Occipital lobe (tissue), 3 donors: ENCODE measurements at places on chromosomes 5 and 9.

DNA sequence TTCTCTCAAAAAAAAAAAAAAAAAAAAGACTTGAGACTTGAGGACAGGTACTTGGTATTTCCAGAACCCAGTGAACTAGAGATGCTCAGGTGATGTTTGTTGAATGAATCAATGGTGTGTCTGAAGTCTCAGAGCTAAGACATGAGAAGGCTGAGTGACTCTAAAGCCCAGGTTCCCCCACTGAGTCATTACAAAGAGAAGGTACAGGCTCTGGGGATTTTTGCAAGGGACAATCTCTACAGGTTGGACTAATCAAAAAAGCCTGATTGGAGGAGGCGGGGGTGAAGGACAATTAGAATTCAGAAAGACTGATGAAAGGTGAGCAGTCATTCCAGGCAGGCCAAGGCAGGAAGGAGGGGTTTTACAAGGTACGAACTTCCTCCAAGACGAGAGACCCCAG lies 8.2 kb upstream of the FABP6 start:
- no peak for DNase-seq

DNA sequence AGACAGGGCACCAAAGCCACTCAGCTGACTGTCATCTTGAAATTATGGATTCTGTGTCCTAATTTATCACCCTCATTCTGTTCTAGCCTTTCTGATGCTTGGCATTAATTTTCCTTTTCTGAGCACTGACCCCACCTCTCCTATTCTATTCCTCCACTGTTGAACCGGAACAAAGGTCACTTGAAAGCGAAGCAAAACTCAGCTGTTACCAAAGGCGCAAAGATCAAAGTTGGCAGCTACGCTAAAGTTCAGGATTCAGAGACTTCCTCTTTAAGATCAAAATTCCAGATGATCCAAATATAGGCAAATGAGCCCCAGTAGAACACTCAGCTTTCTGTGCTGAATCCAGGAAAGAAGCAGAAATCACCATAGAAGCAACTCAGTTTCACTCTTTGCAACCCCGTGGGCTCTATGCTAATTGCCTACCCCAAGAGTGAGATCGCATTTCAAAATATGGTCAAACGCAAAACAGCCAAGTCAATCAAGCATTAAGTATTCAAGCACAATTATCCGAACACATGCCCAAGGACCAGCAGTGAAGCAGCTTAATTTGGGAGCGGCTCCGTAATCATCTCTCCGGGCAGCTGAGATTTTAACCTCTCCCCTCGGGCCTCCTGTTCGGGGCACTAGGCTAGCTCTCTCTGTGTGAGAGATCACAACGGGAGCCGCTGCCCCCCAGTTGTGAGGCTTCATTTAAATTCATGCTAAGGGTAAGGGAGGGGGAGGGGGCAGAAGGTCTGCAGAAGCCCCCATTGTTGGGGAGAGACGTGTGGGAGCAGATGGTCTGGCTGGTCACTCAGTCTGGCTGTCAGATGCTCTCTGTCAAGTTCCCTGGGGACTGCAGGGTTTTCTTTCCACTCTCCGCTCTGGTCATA lies 288.6 kb downstream of the ELAVL2 start:
- no peak for DNase-seq

- DNase-seq = no peak
These were observed 213.1 kb downstream of the PSAT1 start for GRCh38 chr9:78510035-78510434.

- no peak for DNase-seq
These were observed 23.6 kb downstream of the SREK1IP1 start for GRCh38 chr5:64744914-64745313.

DNA sequence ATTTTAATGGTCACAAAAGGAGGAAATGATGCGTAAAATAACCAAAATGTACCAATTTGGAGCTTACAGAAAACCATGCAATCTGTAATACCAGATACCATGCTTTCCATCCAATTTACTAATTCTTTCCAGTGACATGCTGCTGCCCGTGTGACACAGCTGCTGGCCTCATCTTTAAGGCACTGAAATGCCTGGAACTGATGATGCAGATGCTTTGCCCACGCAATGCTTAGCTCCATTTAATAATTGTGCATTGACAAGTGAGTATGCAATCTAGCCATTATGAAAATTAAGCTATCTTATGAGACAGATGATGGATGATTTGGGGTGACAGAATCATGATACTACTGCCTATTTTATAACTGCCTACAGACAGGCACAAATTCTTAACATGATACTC lies 169.2 kb upstream of the CTNND2 start:
- no peak for DNase-seq

DNA sequence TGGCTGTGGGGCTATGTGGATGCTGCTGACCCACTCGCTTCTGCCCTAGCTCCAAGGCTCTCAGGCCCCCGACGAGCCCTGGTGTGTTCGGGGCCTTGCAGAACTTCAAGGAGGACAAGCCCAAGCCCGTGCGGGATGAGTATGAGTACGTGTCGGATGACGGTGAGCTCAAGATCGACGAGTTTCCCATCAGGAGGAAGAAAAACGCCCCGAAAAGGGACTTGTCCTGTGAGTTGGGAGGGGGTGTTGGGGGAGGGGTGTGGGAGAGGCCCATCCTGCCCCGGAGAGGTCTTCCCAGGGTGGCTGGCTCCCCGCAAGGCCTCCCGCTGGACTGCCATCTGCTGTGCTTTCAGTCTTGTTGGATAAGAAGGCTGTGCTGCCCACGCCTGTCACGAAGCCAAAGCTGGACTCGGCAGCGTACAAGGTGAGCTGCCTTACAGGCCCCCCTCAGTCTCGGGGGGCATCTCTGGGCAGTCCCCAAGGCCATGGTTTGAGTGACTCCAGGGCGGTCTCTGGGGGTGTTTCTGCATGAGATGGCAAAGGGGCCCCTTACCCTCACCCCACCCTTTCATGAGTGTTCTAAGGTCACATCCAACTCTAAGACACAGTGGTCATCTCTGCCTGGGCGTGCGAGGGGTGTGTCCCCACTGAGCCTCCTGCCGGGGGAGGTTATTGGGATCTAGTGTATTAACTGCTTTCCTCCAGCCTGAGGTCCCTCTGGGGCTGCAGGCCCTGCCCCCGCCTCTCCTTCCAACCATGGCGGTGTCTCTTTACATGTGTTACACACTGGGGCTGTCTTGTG lies 89.5 kb downstream of the PHF2 start:
- DNase-seq = no peak

GRCh38 chr9:137302449-137303150 lies 529 bp upstream of the NRARP start:
- no peak for DNase-seq

DNA sequence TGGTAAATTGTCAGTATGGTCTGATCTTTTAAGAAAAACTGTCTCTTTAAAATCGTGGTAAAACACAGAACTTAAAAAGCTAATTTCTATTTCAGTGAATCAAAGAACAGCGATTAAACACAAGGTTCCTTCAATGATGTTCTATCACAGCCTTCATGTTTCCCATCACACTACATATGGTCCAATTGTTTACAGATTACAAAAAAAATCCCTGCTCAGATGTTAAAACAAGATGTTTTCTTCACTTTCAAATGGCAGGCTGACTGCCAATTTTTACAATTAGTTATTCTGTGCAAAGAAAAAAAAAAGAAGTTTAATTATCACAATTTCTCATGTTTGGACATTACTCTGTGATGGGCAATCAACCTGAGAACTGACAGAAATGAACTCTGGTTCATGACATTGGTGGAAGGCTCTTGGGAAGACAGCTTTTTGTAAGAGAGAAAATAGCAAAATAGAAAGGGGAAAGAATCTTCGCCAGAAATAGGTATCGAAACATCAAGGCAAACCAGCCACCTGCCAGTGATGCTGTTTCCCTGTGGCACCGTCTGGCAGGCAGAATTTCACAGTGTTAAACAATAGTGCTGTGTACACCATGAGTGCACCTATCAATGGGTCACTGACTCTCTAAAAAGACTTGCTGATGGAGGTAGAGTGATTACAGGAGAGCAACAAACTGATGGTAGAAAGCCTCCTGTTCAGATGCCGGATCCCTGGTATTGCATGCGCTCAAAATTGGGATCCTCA lies 1020.0 kb upstream of the ARRDC3 start:
- no peak for DNase-seq

GRCh38 chr5:8508231-8508630 lies 639.3 kb downstream of the MTRR start:
- no peak for DNase-seq

GRCh38 chr5:573206-573605 lies 38.9 kb upstream of the CEP72 start:
- DNase-seq = no peak

DNA sequence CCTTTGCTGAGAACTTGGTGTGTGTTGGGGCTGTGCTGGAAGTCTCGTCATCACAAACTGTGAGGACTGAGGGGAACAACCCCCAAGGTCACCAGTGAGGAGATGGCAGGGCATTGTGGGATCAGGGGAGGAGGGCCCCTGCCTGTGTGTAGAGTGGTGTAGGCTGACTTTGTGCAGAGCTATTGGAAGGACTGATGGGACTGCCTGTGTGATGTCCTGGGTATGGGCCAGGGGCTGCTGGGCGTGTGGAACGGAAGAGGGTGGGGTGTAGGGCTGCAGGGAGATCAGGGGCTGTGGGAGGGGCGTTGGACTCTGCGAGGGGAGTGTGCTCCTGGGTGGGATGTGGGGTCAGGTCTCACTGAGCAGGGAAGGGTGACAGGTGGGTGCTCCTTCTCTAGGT lies 3.6 kb downstream of the WNK2 start:
- no peak for DNase-seq

GRCh38 chr9:130995086-130996011 lies 13.6 kb upstream of the LAMC3 start:
- no peak for DNase-seq

- no peak for DNase-seq
These were observed 324.9 kb downstream of the ZNF608 start for GRCh38 chr5:124421584-124421983.

DNA sequence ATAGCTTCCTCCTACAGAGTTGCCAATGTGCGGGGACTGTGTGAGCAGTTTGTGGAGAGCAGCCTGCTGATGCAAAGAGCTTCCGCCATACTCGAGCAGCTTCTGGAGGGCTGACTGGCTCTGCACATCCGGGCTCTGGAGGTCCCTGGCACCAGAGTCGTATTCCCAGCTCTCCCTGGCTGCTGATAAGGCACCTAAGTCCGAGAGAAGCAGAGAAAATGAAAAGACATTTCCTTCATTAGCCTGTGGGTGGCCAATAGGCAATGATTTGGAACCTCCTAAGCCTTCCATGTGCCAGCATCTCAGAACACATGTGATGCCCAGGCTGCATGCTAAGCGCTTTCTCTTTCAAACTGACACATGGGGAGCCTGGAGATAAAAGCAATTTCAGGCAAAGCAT lies 94.3 kb downstream of the TSSK1B start:
- no peak for DNase-seq

GRCh38 chr9:16150501-16150900 lies 597.7 kb downstream of the CCDC171 start:
- no peak for DNase-seq

DNA sequence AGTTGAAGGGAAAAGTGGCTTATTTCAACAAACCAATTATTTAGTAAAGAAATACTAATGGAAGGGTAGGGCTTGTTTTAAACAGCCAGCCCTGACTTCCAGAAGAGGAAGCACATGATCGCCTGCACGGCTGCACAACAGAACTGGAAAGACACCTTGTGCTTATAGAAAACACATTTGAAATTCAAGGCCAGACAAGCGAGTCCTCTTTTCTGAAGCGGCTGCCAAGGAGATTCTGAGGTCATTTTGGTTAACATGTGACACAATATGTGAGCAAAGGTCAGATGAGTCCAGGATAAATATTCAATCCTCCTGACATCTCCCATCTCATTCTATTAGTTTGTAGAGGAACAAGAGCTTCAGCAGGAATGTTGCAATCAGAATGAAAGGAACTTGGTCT lies 461.4 kb upstream of the ST8SIA4 start:
- no peak for DNase-seq

- no peak for DNase-seq
These were observed 64.2 kb upstream of the ITGA2 start for GRCh38 chr5:52925001-52925400.

GRCh38 chr9:92377876-92378275 lies 26.5 kb downstream of the OGN start:
- no peak for DNase-seq

DNA sequence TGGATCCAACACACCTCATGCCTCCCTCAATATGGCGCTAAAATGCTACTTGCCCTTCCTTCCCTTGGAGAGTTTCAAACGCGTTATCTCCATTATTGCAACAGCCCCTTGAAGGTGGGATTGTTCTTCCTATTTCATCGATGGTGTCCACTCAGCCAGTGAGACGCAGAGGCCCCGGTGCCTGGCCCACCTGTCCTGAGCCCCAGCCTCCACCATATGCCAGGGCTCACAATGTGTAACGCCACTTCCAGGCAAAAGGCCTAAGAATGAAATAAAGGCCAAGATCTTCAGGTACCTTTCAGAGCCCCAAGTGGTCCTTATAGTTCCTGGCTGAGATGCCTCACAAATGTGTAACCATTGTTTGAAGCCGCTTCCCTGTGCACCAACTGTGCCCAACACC lies 170.7 kb upstream of the PHYKPL start:
- no peak for DNase-seq

GRCh38 chr9:104092875-104093600 lies 1.1 kb upstream of the SMC2 start:
- DNase-seq = no peak

- no peak for DNase-seq
These were observed 52.9 kb downstream of the MYO10 start for GRCh38 chr5:16883176-16883575.

DNA sequence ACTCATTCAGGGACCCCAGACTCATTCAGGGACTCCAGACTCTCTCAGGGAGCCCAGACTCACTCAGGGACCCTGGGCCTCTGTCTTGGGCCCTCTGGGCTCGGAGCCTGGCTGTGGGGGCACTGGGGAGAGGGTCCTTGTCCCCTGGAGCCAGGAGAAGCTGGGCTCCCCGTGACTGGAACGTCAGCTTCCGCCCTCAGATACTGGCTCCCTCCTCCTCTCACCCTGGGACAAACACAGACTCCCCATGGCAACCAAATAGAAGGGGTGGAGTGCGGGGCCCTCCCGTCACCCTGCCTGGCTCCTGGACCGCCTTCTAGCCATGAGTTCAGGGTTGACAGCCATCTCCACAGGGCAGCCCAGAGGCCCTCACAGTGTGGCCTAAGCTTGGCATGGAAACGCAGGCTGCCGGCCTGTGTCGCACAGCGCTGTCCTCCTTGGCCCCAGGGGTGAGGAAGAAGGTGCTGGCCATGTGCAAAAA lies 27.6 kb downstream of the ZDHHC11B start:
- DNase-seq = no peak
